ENCODE measurements at places on chromosomes 1 and 21. TPM values are rescaled to one million over a fixed set of nuclear protein-coding genes. Genes with fewer than 3 reads are reported as not detected.

Gene GNG4
- total RNA-seq = 19.4 TPM

Gene GNAT2
- 0.18 TPM for total RNA-seq

Gene C1orf21
- 9.0 TPM for total RNA-seq

Gene C1orf56
- 6.9 TPM for total RNA-seq

Gene KIF14
- 15.1 TPM for total RNA-seq

Gene FBXO42
- total RNA-seq = 10.1 TPM

Gene CDC7
- 6.7 TPM for total RNA-seq
